ENCODE measurements at places on chromosomes 2 and 18.

GRCh38 chr18:356778-357177 is 88.9 kb upstream of the THOC1 start:
- DNase-seq: no peak

- DNase-seq: no peak
Measured at GRCh38 chr2:32008805-32009515, 1.8 kb downstream of the MEMO1 start.

GRCh38 chr2:192498747-192499146 is 304.0 kb upstream of the TMEFF2 start:
- no peak for DNase-seq

- DNase-seq: no peak
Measured at GRCh38 chr2:234494361-234495250, 2.3 kb downstream of the ARL4C start.

- DNase-seq: no peak
Measured at GRCh38 chr18:76566987-76567386, 71.9 kb upstream of the ZNF516 start.

DNA sequence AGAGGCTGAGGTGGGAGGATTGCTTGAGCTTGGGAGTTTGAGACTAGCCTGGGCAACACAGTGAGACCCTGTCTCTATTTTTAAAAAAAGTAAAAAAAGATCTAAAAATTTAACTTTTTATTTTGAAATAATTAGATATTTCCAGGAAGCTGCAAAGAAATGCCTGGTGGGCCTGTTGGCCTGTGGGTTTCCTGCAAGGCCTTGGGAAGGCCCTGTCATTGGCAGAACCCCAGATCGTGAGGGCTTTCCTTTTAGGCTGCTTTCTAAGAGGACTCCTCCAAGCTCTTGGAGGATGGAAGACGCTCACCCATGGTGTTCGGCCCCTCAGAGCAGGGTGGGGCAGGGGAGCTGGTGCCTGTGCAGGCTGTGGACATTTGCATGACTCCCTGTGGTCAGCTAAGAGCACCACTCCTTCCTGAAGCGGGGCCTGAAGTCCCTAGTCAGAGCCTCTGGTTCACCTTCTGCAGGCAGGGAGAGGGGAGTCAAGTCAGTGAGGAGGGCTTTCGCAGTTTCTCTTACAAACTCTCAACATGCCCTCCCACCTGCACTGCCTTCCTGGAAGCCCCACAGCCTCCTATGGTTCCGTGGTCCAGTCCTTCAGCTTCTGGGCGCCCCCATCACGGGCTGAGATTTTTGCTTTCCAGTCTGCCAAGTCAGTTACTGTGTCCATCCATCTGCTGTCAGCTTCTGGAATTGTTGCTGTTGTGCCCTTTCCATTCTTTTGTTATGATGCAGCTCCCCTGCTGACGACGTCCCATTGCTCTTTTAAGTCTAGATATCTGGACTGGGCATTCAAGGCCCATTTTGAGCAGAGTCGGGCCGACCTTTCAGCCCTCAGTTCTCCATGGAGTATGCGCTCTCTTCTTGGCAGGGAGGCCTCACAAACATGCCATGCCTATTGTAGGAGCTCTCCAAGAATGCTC is 6.6 kb downstream of the PROC start:
- no peak for DNase-seq

DNA sequence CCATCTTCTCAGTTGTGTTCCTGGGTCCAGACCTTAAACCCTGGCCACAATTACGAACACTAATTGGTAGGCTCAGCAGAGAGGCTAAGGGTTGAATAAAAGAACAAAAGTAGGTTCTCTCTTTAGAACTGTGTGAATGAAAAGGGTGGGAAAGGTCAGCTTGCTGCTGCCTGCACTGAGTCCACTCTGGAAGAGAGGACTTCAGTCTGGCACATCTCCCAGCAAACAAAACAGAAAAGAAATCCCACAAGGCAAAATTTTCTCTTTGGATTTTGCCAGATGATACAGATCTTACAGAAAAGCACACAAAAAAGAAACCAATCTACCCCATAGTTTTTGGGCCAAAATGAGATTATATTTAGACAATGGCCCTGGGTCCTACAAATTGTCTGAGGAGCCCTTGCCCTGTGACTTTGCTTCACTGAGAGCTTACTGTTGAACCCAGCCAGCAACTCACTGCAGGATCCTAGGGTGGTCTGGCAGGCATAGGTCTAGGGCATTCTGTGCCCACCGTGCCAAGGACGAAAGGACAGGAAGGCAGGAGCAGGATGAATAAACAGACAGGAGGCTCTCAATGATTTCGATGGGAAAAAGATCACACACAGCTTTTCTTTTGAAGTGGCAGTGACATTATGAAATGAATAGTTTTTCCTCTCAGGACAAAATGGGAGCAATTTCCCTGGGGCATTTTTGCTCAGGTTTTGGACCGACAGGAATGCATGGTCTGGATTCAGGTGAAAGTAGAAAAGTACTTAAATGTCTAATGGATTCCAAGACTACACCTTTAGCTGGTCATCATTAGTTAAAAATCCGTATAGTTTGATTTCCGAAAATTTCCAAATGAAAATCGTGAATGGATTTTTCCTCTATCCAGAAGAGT is 68.4 kb upstream of the STAM2 start:
- DNase-seq: no peak

DNA sequence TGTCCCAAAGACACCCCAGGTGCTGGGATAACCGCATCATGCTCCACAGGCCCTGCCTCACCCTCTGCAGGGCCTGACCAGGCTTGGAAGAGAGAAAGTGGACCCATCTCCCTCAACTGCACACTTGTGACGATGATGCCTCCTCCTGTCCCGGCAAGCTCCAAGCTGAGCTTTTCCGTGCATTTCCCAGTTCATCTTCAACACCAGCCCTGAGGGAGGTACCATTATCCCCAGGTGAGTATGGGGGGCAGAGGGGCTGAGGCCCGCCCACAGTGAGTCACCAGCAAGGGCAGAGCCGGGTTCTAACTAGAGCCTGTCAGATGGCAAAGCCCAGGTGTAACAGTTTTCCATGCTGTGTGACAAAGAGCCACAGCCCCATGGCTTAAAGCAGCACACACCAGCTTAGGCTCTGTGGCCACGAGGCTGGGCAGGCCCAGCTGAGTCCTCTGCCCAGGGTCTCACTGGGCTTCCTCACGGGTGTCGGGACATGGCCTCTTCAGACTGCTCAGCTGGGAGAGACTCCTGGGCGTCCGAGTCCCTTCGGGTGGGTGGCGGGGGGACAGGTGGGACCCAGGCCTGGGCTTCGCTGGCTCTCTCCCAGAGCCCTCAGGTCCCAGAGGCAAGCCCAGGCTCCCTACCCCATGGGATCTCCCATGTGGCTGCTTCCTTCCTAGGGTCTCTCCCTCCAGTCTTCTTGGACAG is 108.4 kb upstream of the OTOS start:
- DNase-seq: no peak

- no peak for DNase-seq
Measured at GRCh38 chr2:199704358-199705238, 146.4 kb downstream of the FTCDNL1 start.

- DNase-seq: no peak
Measured at GRCh38 chr2:7725850-7726242, 808.6 kb downstream of the RNF144A start.

- no peak for DNase-seq
Measured at GRCh38 chr2:109144271-109144670, 15.3 kb downstream of the SH3RF3 start.

- no peak for DNase-seq
Measured at GRCh38 chr2:17600556-17601204, 60.2 kb downstream of the VSNL1 start.

GRCh38 chr18:71249791-71250190 is 960.9 kb downstream of the SOCS6 start:
- DNase-seq: no peak

DNA sequence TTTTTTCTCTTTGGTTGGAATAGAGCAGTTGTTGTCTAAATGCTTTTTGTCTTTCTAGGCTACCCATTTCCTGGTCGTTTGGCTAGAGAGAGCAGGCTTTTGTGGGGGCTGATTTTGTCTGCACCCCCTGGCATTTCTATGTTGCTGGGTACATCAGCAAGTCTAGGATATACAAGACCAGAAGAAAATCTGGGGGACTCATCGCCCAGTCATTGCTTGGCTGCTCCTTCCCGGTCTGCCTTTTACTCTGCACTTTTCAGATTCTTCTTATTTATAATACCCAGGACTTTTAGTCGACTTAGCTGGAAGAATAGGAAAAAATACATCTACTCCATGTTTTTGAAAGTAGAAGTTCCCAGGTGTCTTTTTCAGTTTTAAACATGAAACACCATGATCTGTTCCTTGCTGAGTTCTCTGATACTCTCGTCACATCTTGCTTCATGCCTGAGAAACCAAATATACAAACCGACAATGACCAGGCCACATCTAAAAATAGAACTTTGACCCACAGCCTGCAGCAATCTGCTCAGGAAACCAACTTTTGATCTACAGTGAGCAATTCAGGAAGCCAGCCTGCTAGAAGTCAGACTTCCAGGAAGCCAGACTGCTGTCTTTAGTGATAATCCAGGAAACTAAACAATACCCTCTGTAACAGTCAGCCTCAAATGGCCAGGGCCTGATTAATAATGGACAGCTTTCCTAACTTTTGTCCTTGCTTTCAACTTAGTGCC is 163.8 kb upstream of the MEX3C start:
- DNase-seq: no peak

- DNase-seq: no peak
Measured at GRCh38 chr2:236575510-236575909, 5.9 kb downstream of the ACKR3 start.

DNA sequence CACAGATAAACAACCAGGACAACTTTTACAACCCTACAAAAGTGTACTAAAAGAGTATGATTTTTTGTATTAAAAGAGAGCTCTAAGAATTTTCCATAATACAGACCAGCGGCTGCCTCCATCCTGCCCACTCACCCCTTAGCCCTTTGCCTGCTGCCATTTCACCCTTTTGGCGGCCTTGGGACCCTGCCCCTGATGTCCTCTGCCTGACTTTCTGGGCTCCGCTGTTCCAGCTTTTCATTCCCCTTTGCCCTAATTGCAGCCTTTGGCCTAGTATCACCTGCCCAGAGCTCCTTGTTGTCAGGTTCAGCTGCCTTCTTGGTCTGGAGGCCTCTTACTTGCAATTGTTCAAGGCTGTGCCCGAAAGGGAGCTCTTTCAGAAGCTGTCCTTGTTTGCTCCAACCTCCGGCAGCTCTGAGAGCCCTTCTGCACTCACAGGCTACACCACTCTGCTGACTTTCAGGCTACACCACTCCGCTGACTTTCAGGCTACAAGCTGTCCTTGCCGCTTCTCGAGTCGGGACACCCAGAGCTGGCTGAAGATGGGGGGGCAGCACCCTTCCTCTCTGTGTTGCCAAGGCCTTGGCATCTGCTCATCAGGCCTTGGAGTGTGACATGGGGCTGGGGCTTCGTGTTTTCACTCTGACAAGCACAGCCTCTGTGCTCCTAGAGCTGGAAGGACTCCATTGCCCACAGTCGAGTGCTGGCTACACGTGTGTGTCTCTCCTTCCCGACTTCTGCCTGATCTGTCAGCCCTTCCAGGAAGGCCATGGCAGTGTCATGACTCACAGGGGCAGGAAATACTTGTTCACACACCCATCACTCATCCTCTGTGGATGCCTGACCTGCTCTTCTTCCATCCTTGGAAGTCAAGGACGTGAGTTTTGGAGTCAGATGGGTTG is 43.1 kb upstream of the HDAC4 start:
- no peak for DNase-seq

DNA sequence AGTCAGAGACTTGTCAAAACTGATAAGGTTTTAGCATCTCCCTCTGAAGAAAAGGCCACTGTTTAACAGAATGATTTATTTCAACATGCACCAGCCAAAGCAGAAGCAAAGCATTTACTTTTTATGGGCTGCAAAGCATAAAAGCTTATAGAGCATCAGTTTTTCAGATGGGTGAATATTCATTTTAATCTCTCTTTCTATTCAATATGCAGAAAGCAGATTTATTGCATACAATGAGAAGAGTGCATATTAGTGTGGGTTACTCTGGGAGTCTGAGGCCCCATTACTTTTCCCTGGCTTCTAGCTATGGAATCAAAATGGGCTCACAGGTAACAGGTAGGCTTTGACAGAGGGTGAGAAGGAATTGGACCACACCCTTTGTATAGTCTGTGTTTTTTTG is 9.0 kb downstream of the PTPRM start:
- no peak for DNase-seq

DNA sequence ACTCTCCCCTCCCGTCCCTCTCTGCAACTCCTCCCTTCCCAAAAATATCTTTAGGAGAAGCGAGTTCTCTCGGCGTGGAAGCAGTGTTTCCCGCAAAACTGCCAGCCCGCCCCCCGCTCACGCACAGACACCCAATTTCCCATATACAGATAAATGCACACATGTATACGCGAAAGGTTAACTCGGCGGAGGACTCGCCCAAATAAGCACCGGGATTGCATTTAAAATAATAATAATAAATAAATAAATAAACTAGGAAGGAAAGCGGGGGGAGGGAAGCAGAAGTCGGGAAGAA is 70.0 kb upstream of the PSMD14 start:
- DNase-seq: no peak

GRCh38 chr2:168182550-168183249 is 64.7 kb downstream of the STK39 start:
- no peak for DNase-seq

DNA sequence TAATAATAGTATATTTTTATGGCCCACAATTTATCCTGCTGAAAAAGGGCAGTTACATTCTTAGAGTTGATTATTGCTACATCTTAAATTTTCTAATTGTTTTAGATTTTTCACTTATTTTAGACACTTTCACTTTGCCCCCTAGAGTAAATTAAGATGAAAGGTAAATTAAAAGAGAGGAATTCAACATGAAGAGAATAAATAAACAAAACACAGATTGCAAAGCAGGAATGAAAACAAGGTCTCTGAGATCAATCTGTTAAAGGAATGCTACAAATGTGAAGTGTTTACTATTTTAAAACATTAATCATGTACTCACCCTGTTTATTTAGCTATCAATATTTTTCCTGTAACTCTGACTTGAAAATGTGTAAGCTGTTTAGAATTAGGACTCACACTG is 113.5 kb upstream of the ETAA1 start:
- no peak for DNase-seq

DNA sequence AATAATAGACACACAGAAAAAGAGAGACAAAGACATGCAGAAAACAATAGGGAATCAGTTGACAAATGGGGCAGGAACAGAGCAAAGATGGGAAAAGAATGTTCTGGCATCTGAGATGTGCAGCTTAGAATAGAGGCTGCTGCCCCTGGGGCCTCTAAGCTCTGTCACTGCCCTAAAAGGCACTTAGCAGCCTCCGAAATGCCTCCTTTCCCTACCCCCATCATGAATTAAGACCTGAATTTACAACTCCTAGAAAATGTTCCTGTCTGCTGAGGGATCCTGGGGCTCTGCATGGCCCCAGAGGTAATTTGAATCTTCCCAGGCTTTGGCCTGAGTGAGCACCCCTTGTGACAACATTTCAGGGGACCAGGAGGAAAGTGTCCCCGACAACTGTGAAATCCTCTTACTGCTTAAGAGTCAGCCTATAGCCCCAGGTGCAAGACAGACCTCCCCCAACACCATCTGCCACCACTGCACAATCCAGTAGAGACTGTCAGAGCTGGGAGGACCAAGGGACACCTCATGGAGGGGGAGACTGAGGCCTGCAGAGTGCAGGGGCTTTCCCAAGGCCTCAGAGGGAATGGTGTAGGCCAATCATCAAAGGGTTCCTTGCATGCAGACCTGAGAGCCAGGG is 24.8 kb downstream of the MRPL35 start:
- DNase-seq: no peak

All from NCI-H187 treated with DMSO at 0.1 percent for 48 hours (cell line).